ENCODE measurements at places on chromosomes 5 and 9. TPM values are rescaled to one million over a fixed set of nuclear protein-coding genes. Genes with fewer than 3 reads are reported as not detected.
A peak's percentile ranks its signal among the peaks of the same experiment; 100 is the strongest.

DNA sequence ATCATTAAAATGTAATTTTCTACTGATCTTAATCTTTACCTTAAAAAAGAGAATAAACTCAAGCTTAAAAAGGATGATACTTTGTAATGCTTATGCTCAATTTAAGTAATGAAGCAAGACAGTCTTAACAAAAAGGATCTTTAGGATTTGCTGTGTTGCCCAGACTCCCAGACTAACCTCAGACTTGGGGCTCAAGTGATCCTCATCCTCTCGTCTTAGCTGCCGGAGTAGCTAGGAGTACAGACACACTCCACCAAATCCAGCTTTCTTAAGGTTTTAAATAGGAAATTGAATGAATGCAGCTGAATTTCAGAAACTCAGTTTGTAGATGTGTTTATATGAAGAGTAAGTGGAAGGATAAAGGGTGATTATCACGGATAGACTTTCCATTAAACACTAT, 400.5 kb upstream of the DAB2 start:
- DNase-seq, result no peak

DNA sequence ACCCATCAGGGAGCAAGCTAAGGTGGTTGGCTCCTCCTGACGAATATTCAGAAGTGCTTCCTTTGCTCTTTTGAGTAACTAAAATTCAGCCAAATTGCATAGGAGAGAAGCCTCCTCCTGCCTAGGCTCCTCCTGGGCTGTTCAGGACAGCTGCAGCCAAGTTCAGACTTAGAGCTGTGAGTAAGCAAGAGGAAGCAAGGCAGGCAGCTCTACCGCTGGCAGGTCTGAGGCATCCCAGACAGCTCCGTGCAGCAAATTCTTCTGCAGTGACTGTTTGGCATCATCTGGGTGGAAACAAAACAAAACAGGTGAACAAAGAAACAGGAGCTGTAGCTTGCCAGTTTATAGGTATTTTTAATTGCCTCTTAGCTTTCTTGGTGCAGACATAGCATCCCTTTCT, 421.0 kb downstream of the GADD45G start:
- peak; percentile 84 for DNase-seq

DNA sequence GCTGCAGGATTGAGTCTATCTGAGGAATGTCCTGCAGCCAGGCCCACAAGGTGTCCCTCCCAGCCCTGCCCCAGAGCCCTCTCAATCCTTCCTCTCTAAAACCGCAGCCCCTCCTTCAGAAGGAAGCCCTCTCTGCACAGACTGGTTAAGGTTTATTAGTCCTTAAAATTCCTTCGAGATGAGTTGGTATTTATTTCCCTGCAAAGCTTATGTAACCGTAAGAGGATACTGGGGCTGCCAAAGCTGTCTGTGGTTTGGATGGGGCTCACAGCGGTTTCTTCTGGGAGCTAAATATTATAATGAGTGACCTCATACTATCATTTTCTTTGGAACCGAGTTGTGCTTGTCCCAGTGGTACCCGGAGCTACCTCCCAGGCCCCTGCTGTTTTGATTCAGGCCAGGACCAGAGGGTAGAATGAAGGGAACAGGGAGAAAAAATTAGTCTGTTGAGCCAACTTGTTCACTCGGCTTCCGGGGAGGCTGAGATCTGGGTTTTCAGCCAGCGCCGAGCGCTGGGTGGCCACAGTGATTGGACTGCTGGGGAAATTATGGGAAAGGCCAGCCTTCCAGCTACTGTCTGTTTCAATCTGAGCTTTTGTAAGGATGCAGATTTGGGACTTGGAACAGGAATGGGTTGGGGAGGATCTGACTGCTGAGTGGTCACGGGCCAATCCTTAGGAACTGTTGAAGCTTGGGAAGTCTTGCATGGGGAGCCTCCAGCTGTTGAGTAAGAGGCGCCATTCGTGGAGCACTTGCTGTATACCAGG, 107.5 kb downstream of the NDFIP1 start:
- DNase-seq, result peak; percentile 99

- DNase-seq, result peak; percentile 87
These were observed 7.2 kb downstream of the TAS2R1 start for GRCh38 chr5:9622971-9623421.

DNA sequence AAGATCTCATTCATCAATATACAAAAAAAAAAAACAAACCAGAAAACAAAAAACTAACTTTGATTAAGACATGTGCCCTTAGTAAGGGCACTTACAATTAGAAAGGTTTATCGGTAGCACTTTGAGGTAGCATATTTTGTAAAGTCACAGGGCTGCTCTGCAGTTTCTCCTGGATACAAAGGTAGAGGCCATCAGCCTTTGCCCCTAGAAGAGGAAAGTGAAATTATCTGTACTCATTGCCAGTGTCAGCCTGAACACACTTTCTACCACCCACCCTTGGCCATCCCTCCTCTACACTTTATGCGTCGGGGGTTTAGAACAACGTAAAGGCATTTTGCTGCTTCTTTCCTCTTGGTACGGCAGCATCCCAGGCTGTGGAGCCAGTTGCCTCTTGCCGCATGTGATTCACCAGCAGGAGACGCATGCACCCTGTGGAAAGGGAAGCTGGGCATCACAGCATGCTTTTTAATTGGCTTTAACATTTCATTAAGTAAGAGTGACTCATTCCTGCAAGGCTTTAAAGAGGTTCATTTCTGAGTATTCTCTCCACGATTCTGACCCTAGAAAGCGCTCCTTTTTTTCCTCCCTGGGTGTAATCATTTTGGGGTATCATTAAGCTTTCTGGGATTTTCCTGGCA, 84.6 kb downstream of the CEMIP2 start:
- DNase-seq, result peak; percentile 74

ANKRD20A1 gene
- not detected for total RNA-seq

CYSRT1 gene
- 5.1 TPM for total RNA-seq

MCIDAS gene
- total RNA-seq, result 1.3 TPM
